Stimulated activated CD4-positive, alpha-beta T cell treated with anti-CD3 and anti-CD28 coated beads, Interleukin-2, amount 100 ng/mL, for 4 hours (primary cell): ENCODE measurements at places on chromosomes 16 and 17.

DNA sequence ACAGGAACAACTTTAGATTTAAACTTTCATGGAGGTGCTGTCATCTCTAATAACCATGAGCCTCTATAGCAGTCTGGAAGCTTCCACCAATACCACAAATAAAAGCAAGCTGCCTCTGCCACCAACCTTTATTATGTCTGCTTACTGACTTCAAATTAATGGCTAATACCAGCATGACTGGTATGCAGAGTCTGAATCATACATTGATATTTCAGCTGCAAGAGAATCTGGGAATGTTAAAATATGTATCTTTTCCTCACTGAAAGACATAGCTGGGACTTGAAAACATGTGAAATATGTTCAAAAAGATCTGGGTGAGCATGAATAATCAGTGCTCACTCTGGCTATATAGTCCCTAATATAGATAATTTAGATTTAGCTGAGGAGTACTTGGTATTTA lies 488.6 kb downstream of the CDH8 start:
- DNase-seq = no peak

- no peak for DNase-seq
Measured at GRCh38 chr16:19363740-19364139, 53.9 kb upstream of the TMC5 start.

- no peak for DNase-seq
Measured at GRCh38 chr17:62749926-62750325, 58.2 kb downstream of the MARCHF10 start.

DNA sequence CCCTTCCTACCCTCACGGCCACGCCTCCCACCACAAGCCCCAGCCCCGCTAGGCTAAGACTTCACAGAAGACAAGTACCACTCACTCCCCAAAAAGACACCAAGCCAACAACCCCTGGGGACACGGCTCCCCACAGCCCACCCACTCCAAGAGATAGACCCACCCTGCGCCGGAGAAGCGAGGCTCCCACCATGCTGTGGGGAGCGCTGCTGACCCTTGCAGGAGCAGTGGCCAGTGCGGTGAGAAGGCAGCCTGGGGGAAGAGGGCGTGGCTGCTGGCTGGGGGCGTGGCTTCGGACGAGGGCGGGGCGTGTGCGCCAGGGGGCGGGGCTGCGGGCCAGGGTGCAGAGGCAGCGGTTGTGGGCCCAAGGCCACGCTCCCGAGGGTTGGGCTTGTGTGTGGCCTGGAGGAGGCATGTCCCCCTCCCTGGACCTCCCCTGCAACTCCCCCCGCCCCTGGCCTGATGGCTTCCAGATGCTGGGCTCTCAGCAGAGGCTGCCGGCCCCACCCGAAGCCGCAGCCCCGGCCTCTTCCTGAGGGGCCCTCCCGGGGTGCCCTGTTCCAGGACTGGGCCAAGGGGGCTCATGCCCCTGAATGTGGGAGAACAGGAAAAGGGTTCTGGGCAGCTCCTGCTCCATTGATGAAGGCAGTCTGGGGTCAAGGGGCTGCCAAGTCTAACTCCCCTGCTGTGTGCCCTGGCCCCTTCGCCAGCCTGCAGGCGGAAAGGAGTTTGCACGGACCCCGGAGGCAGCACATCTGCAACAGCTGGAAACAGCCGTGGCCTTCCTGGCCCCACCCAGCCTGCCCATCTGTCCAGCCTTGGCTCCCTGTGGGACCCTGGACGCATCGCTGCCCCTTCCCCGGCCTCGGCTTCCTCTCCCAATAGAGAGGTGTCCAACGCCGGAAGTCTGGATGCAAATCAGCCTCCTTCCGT lies 9.1 kb downstream of the TFAP4 start:
- DNase-seq = no peak

DNA sequence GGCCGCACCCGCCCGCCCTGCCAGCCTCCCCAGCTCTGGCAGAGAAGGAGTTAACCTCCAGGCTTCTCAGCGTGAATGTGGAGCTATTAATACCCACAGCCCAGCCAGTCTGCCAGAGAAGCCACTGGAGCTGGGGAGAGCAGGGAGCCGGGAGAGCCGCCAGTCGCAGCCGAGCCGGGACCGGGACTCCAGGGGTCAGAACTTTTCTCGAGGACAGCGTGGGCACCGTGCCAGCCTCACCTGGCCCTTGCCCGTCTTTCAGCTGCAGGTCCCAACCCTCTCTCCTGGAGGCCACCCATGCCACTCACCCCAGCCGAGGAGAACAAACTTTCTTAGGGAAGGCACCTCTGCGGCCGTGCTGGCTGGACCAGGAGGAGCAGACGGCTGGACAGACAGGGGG lies 33.8 kb upstream of the SBK1 start:
- no peak for DNase-seq

- DNase-seq = no peak
Measured at GRCh38 chr17:81429821-81430551, 34.7 kb downstream of the BAHCC1 start.

- DNase-seq = peak; percentile 15
Measured at GRCh38 chr17:76791053-76791980, 53.4 kb downstream of the MFSD11 start.

- DNase-seq = peak; percentile 36
Measured at GRCh38 chr16:3187798-3188674, at the start of gene OR1F1. OR1F1 (plus strand) TSS chr16:3188204.

DNA sequence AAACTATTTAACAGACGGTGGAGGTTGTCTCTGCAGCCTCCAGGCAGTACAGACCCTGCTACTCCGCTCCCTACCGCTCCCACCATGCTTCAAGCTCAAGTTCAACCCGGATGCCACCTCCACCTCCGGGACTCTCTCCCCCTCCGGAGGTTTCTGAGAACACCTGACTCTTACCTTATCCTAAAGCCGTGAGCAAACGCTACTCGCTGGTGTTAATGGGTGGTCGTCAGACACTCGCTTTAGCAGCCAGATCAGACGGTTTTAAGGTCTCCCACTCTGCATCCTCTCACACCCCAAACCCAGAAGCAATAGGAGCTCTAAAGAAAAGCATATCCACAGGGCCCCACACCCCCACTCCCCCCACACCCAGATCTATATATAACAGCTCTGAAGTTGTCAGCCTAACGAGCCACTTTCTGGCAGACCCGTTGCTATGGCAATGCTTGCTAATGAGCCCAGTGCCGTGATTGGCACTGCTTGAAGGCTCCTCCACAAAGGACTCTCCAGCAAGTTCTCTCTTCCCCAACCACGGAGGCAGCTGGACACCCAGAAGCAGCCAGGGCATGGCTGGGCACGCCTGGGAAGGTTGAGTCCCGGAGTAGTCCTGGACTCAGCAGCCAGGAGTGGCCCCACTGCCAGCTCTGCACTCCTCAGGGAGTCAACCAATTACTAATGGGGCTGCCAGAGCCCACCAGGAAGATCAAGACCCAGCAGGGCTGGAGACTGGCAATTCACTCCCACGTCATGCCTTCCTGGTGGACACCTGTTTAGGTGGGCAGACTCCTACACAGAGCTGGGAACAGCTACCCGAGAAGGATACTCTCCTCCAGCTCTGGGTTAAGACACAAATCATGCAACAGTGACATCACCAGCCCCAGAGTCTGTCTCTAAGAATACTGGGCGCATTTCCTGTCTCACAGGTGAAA lies 121.2 kb upstream of the RCVRN start:
- no peak for DNase-seq

GRCh38 chr16:13829697-13830299 lies 90.2 kb upstream of the ERCC4 start:
- no peak for DNase-seq

GRCh38 chr17:17768424-17769088 lies 68.2 kb downstream of the SREBF1 start:
- no peak for DNase-seq

DNA sequence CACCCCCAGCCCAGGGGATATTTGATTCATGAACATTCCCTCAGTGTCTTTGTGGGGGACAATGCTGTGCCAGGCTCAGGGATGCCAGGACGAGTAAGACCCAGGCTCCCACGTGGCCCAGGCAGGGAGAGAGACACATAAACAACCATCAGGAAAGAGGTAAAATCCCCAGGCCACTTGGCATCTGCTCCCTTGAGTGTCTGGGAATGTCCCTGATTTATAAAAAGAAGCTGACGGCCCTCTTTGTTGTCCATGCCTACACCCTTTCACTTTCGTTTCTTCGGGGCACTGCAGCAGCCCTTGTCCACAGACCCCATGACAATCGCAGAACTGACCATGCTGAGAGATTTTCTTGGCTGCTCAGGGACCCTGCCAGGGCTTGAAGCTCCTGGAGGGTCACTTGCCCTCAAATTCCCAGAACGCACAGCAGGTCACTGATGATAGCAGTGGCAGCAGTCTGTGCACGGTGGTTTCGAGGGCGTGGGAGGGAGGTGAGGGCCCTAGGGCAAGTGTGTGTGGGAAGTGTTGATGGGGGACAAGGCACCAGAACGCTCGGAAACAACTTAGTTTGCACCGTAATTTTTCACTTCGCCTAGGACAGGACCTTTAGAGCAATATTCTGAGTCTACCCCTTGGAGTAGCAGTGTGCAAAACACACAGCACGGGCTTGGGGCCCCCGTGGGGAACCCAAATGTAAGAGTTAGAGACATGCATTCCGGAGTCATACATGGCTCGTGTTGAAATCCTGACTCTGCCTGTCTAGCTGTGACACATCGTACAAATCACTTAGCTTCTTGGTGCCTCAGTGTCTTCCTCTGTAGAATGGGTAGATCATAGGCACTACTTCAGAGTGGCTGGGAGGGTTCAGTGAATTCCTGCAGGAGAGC lies 4.7 kb downstream of the NOD2 start:
- DNase-seq = no peak

- no peak for DNase-seq
Measured at GRCh38 chr17:56798916-56799315, 34.8 kb downstream of the C17orf67 start.

GRCh38 chr16:46980926-46981325 lies 7.5 kb upstream of the DNAJA2 start:
- DNase-seq = no peak

DNA sequence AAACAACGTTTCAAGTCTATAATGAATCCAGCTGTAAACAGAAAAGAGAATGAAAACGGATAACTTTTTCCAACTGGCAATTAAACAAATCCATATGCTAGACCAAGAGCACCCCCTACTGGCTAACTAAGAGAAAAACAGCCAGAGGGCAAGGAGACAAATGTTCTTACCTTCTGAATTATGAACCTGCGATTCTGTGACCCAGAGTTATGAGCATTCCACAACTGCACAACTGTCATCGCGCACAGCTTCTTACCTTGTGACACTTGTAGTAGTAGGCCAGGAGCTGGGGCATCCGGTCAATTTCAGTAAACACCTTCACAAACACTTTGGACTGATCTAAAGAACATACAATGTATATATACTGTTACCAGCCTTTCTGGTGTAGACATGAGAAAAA lies 18.6 kb downstream of the COG7 start:
- DNase-seq = no peak

DNA sequence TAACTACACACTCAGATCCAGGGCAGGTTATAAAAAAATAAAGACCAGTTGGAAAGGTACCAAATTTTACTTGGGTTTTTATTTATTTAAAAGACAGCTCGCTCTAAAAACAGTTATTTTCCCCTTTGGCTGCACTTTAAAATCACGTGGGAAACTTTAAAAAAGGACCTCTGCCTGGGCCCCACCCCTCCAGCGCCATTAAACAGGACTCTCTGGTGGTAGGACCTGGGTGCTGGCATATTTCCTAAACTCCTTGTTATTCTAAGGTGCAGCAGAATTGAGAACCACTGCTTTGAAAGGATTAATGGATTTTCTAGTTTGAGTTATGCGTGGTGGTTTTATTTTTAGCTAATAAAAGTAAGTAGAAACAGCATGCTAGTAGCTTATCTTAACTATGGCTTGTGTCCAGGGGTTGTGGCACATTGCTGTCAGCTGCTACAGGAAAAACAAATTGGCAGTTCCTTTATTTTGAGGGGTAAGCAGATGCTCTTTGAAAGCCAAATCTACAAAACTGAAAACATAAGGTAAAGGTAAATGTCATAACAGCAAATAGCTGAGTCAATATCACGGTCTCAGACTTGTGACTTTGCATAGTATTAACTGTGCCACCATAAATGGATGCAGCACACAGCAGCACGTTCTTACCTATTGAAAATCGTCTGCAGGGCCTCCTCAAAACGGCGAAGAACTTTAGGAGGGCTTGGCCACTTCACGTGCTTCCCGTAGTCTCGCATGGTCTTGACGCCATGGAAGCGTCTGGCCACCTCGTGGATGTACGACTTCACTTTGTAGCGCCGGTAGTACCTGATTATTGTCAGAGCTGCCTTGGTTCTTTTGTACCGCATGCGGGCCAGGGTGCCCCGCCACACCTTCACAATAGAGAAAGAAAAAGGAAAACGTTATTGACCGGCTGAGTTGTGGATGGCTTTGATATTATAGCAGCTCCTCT lies 172.0 kb downstream of the CDK5R1 start:
- no peak for DNase-seq

DNA sequence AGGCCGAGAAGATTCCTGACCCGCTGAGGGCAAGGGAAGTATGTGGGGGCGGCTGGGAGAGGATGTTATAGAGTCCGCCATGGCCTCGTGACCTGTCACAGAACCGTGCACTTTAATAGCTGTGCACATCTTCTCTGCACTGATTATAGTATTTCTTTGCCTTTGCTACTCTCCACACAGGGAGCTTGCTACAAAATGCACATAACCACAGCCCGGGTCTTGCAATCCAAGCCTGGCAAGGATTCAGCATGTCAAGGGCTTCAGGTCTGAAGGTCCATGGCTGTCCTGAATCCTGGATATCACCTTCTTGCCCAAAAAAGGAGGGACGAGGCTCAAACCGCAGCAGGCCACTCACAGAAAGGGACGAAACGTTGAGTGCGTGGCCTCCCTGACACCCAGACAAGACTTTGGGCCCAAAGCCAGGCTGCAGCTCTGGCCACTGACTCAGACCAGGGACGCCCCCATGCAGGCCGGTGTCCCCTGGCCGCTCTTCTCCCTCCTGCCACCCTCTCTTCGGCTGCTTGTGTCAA lies 43.7 kb downstream of the USP22 start:
- no peak for DNase-seq

GRCh38 chr16:27746076-27746855 lies 196.3 kb downstream of the KATNIP start:
- no peak for DNase-seq
